Renal cortical epithelial cell (primary cell): ENCODE measurements at places on chromosomes 11 and 22. TPM values are rescaled to one million over a fixed set of nuclear protein-coding genes. Genes with fewer than 3 reads are reported as not detected.

DNA sequence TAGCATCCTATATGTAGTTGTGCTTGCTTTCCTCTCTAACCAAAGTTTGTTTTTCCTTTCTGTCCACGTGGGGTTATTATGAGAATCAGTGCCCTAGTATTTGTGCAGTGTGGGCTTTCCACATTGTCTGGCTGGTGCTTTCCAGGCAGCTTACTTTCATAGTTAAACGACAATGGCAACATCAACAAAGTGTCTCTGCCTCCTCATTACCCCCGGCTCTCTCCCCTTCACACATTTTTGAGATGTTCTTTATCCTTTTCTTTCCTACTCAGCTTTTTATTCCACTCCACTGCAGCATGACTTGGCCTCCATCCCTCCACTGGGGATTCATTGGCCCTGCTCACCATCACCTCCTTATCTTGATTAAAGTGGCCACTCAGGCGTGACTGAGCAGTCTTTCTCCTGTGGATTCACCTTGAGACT, 19.1 kb downstream of the SPECC1L start:
- DNase-seq = no peak

OR2AG1 gene
- total RNA-seq = not detected in 2 replicates

DNA sequence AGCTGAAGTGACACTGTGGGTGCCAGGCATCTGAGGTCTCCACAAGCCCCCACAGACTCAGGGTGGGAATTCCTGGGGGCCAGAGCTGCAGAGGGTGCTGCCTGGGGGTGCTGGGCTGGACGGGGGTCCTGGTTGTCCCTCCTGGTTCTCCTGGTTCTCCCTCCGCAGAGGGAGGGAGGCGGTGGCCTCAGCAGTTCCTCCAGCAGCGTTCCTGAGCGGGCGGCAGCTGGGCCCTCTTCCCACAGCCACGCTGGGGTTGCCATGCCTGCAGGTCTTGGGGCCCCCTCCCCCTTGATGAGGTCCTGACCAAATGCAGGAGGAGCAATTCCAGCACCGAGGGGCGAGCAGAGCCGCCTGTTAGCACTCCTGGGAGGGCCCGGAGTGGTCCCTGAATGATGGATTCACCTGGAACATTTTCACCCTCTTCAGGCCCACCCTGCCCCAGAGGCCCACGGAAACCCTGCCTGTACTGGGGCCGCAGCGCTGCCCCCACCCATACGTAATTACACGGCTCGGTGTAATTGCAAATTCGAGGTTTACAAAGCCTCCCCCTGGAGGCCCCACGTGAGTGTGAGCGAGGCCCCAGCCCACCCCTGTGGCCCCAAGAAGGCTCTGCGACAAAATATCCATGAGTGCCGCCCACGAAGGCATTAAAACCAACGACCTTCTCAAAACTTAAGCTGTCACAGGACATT, 635 bp downstream of the C11orf21 start:
- no peak for DNase-seq

GRCh38 chr22:32707971-32708370, 93.5 kb upstream of the TIMP3 start:
- DNase-seq = no peak

VPREB3 gene
- not detected in 2 replicates for total RNA-seq

- peak; percentile 51 for DNase-seq
Observed at GRCh38 chr11:76807206-76807875, 24.2 kb downstream of the TSKU start.

- DNase-seq = no peak
Observed at GRCh38 chr22:49006207-49007012, 821.3 kb downstream of the BRD1 start.

DNA sequence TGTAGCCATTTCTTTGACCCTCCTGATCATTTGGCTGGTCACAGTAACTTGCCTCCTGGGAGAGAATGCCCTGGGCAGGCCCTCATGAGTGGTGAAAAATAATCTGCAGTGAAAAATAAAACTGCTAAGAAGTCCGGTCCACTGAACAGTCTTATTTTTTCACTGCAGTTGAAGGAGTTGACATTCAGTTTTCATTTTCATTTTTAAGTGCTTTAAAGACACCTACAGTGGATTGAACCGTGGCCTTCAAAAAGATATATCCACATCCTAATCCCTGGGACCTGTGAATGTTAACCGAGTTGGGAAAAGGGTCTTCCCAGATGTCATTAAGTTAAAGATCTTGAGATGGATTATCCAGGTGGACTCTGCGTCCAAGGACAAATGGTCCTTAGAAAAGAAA, 153.6 kb upstream of the GRK3 start:
- DNase-seq = no peak

DNA sequence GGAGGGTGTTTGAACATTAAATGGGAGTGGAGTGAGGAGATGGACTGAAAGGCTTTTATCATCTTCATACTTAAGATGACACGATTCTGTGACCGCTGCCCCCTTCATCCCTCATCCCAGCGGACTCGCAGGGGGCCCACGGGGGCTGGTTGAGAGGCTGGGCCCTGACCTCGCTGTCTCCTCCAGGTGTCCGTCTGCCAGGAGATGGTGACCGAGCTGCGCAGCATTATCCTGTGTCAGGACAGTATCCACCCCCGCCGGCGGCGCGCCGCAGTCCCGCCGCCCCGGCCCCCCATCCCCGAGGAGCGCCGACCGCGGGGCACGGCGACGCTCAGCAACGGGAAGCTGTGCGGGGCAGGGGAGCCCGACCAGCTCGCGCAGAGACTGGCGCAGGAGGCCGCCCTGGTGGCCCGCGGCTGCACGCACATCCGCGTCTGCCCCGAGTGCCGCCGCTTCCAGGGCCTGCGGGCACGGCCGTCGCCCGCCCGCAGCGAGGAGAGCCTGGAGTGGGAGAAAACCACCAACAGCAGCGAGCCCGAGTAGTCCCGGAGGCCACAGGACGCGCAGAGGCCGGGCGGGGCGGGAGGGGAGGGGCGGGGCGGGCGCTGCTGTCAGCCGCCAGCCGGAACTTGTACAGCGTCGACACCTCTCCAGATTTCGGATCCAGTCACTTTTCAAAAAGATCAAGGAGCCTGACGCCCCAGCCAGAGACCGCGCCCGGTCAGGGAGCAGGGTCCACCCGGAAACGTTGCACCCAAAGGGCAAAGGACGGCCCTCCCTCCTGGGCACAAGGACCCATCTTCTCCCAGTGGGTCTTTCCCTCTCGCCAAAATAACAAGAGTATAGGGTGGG, 38.0 kb upstream of the TBCEL start:
- DNase-seq = peak; percentile 3
